Activated CD4-positive, alpha-beta T cell treated with anti-CD3 and anti-CD28 coated beads for 4 hours (primary cell): ENCODE measurements at places on chromosomes 3 and 15.
A peak's percentile ranks its signal among the peaks of the same experiment; 100 is the strongest.

- DNase-seq: no peak
Measured at GRCh38 chr15:77619883-77620282, 12.8 kb downstream of the LINGO1 start.

DNA sequence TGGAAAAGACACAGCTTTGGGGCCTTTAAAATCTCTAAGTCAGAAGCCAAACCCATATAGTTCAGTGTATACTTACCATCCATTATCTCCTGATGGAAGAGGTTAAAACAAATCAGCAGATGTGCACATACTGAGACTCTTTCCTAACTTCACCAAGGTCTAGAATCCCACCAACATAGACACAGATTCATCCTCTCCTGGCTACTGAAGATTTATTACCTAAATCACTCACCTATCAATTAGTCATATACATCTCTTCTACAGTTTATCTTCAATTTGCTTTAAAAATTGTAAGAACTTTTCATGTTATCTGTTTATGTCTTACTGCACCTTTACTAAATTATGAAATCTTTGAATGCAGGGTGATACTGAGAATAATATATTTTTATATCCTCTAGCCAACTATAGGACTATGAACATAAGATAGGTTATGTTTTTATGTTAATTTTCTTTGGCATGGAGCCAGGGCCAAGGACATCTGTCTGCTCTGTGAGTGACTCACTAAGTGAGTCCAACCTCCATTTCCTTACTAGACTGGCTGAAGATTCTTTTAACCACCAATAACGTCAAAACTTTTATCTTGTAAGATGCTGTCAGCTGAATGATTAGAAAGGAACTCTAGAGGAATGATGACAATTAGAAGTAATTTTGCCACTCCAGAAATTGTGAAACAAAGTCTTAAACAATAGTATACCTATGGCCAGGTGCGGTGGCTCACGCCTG lies 397.6 kb downstream of the FOXP1 start:
- DNase-seq: peak; percentile 43

- DNase-seq: no peak
Measured at GRCh38 chr3:184223946-184224345, 5.4 kb upstream of the VWA5B2 start.

GRCh38 chr3:186280737-186281136 lies 81.3 kb downstream of the DGKG start:
- no peak for DNase-seq
